ENCODE measurements at places on chromosomes 1 and 21.

DNA sequence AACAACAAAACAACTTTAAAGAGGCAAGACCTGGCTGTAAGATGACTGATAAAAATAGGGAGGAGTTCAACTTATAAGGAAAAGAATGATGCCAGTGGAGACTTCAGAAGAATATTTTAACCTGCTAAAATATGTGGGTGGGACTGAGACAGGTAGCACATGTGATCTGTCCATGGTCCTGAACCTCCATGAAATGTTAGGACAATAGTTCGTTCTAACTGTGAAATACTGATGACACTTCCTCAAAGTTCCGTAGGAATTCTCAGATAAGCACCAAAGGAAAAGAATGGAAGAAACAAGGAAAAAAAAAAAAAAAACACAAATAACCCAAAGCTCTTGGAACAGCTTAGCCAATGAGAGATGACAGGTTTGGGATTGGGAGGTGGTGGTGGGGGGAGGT is 44.7 kb downstream of the CDC42BPA start:
- no peak for DNase-seq

GRCh38 chr21:37762606-37763005 is 153.7 kb downstream of the KCNJ6 start:
- no peak for DNase-seq

- no peak for DNase-seq
Measured at GRCh38 chr1:152960452-152961044, 9.9 kb upstream of the SPRR4 start.

GRCh38 chr1:213296558-213296957 is 245.5 kb downstream of the RPS6KC1 start:
- DNase-seq, result no peak

DNA sequence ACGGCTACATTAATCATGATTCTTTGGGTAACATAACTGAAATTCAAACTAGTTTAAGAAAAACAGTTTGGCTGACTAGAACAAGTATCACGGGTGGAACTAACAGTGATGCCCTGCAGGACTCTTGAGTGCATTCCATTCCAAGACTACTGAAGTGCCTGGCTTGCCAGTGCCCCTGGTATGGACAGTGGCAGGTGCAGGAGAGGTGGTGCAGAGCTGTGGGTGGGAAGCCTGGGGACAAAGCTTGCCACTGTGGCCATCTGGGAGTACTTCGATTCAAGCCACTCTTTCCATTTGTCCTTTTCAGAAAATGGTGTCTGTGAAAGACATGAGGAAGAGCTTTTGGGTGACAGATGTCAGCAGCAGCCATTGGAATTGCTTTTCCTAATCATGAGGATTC is 166.5 kb downstream of the RRAGC start:
- no peak for DNase-seq

- no peak for DNase-seq
Measured at GRCh38 chr1:65429078-65429477, 8.6 kb downstream of the LEPR start.

DNA sequence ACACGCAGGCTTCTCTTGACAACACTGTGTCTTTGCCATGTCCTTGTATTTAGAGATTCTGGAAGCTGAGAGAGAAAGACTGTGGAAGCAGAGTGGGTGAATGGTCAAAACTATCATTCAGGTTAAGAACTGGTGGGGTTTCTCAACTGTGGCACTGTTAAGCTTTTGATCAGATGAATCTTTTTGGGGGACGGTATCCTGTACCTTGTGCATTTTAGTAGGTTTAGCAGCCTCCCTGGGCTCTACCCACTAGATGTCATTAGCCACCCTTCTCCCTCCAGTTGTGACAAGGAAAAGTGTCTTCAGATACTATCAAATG is 39.4 kb downstream of the ATP1A1 start:
- DNase-seq, result no peak

DNA sequence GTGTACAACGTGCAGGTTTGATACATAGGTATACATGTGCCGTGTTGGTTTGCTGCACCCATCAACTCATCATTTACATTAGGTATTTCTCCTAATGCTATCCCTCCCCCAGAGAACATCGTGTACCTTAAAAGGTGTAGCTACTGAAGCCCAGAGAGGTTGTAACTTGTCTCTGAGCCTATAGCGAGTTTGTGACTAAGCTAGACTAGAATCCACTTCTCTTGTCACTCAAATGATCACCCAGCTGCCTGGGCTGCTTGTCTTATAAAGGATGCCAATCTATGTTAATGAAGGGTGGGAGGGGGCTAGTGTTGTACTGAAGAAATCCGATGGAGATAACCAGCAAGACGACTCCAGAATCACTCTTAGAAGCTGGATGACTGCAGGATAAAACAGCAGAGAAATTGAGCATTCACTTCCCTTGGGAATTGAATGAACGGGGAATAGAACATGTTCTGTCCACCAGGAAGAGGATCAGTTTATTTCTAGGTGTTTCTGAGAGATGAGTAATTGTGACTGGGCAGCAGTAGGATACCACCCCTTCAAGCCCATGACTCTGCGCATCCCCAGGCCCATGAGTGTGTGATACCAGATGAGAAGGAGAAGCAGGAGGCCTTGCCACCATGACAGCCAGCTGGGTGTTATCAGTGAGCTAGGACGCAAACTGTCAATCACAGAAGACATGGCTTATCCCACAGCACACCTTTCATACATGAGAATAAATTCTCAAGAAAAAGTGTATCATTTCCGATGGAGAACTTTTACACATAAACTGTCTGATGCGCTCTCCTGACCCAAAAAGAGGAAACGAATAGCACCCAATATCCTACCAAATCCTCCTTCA is 390.4 kb downstream of the NTNG1 start:
- DNase-seq, result no peak

GRCh38 chr21:30997541-30997940 is 40.7 kb downstream of the KRTAP19-8 start:
- DNase-seq, result no peak

DNA sequence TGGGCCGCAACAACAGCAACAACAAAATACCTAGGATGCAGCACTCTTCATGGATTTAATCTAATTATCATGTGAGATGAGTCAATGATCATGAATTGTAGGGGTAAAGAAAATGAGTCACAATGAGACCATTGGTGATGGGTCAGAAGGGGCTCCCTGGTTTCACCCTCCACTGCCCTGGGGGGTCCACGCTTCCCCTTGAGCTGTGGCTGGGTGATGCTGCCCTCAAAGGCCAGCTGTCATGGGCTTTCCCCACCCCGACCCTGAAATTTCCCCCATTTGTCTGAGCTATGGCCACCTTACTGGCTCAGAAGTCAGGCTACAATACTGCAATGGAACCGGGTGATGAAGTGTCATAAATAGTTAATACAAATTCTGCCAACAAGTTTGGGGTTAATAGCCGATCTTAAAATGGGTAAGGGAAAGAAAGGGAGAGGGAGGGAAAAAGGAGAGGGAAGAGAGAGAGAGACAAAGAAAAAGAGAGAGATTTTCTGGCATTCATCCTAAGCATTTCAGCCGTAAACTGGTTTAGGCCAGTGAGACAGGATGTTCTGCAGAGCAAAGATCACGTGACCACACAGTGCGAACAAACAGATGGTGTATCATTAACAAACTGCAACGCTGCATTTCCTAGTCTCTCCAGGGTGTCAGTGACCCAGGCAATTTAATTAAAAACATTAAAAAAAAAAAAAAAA is 143.4 kb upstream of the ERRFI1 start:
- DNase-seq, result peak; percentile 78

DNA sequence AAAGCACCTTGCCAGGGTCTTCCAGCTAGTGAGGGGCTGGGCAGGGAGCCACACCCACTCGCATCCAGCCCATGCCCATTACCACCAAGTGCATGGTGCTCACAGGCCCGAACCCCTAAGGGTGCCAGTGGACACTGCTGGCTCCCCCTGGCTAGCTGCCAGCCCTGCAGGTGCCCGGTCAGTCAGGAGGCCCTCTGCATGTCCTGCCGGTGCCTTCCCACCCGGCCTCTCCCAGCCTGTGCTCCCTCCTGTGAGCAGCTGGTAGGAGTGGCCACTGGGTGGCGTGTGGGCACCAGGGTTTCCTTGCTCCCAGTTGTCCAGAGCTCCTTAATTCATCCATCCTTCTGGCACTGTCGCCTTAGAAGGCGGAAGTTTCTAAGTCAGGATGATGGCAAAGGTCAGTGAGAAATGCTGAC is 33.4 kb downstream of the QSOX1 start:
- DNase-seq, result no peak

DNA sequence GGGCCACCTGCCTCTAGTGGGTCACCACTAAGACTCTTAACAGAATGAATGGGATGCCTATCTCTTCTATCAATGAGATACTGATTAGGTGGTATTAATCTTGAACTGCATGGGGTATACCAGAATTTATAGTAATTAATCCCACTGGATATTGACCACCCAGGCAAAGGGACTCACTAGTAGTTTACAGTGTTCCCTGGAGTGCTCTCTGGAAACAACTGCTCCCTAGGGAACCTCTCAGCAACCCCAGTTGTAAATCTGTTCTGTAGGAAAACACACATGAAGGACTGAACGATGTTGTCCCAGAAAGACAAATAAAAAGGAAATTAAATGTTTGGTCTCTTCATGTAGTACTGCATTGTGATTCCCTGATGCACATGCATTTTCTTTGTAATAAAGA is 430.5 kb downstream of the HLX start:
- DNase-seq, result no peak
